Muscle of leg (tissue), 16 donors: ENCODE measurements at places on chromosomes 3 and 15. TPM values are rescaled to one million over a fixed set of nuclear protein-coding genes. Genes with fewer than 3 reads are reported as not detected.

DNA sequence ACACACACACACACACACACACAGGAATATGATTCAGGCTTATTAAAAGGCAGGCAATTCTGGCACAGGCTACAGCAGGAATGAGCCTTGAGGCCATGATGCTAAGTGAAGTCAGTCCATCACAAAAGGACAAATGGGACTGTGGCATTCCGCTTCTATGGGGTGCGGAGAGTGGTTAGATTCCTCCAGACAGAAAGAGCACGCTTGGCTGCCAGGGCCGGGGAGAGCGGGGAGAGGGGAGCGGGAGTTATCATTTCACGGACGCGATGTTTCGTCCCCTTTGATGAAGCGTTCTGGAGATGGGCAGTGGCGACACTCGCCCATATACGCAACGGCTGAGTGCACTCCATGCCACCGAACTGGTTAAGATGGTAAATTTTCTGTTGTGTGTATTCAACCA lies 58.5 kb upstream of the FAM174B start:
- H3K4me3 ChIP-seq, result peak overlapping the region; percentile 68
- no peaks in the 10 kb centered on the region for H3K36me3 ChIP-seq
- peak overlapping the region; percentile 92 for H3K27ac ChIP-seq
- DNase-seq, result peak; percentile 72
- peaks cover 8% of the 10 kb centered on the region for H3K4me1 ChIP-seq

- no peak overlapping the region for H3K4me3 ChIP-seq
- H3K27me3 ChIP-seq, result no peaks in the 10 kb centered on the region
- peaks cover 13% of the 10 kb centered on the region for H3K4me1 ChIP-seq
- peaks cover 2% of the 10 kb centered on the region for H3K36me3 ChIP-seq
- H3K27ac ChIP-seq, result no peak overlapping the region
These were observed 72.0 kb downstream of the RAD18 start for GRCh38 chr3:8891303-8891702.

- H3K4me1 ChIP-seq, result no peaks in the 10 kb centered on the region
- no peak for DNase-seq
- H3K27me3 ChIP-seq, result no peaks in the 10 kb centered on the region
- H3K36me3 ChIP-seq, result peaks cover 3% of the 10 kb centered on the region
These were observed 24.1 kb downstream of the GABPB1 start for GRCh38 chr15:50330921-50331320.

GRCh38 chr3:186839874-186840641 lies 2.5 kb upstream of the ADIPOQ start:
- no peaks in the 10 kb centered on the region for H3K4me1 ChIP-seq
- no peak overlapping the region for H3K4me3 ChIP-seq
- DNase-seq, result no peak
- peaks cover 10% of the 10 kb centered on the region for H3K27me3 ChIP-seq
- H3K27ac ChIP-seq, result no peak overlapping the region

DNA sequence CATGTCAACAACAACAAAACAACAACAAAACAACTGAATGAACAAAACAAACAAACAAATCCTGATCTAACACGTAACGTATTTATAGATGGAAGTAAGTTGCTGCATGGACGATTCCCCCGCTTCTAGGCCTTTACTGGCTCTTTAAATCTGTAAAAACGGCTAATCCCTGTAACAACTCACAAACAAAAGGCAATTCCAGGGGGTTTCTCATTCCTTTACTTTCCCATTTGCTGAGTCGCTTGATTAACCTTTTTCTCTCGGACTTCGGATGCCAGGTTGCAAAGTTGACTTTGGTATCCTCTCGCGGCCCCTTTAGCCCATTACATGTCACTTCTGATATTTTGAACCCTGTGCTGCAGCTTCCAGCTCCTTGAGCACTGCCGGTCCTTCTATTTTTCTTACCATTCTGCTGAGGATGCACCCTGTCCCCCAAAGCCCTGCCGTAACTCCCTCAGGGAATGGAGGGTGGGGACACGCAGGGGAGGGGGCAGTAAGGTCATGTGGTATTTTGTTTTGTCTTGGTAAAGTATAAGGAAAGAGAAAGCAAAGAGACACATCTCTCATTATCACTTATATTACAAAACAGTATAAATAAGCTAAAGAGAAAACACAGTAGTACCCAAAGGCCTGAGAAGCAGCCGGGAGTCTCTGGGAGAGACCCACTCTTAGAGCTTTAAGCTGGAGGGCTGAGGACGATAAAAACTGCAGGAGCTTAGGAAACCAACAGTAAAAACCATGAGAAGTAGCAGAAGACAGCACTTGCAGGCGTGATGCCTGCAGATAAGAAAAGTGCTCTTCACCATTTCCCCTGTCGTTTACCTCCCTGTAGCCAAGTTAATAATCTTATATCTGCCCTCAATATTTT lies 457.8 kb upstream of the ZNF717 start:
- no peak overlapping the region for H3K4me3 ChIP-seq
- H3K36me3 ChIP-seq, result no peaks in the 10 kb centered on the region
- no peaks in the 10 kb centered on the region for H3K27me3 ChIP-seq
- H3K4me1 ChIP-seq, result no peaks in the 10 kb centered on the region
- H3K27ac ChIP-seq, result no peak overlapping the region

- no peak overlapping the region for H3K27ac ChIP-seq
- no peak overlapping the region for H3K4me3 ChIP-seq
- no peak for DNase-seq
- H3K36me3 ChIP-seq, result no peaks in the 10 kb centered on the region
These were observed 131.2 kb upstream of the MEF2A start for GRCh38 chr15:99434506-99435112.

- no peaks in the 10 kb centered on the region for H3K27me3 ChIP-seq
- H3K4me1 ChIP-seq, result peaks cover 2% of the 10 kb centered on the region
- H3K27ac ChIP-seq, result peak overlapping the region; percentile 42
- peak; percentile 25 for DNase-seq
- no peaks in the 10 kb centered on the region for H3K36me3 ChIP-seq
These were observed 119.4 kb downstream of the GADL1 start for GRCh38 chr3:30775040-30775439.

DNA sequence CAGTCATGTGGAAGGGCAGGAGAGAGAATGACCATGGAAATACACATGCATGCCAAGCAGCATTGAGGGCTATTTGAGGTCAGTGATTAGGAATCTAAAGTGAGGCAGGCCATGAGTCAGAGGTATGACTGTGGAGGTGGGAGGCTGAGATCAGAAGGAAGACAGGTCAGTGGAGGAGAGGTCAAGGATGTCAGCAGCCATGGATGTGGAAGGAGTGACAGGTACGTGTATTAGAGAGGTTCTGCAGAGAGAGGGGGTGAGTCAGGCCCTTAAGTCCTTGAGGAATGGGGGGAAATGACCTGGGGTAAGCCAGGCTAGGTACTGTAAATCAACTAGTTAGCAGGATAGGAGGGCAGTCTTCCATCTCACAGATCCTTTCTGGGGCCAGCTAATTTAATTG lies 166.6 kb downstream of the ANO10 start:
- no peaks in the 10 kb centered on the region for H3K4me1 ChIP-seq
- H3K27me3 ChIP-seq, result no peaks in the 10 kb centered on the region
- no peaks in the 10 kb centered on the region for H3K36me3 ChIP-seq
- no peak overlapping the region for H3K27ac ChIP-seq
- no peak for DNase-seq

DNA sequence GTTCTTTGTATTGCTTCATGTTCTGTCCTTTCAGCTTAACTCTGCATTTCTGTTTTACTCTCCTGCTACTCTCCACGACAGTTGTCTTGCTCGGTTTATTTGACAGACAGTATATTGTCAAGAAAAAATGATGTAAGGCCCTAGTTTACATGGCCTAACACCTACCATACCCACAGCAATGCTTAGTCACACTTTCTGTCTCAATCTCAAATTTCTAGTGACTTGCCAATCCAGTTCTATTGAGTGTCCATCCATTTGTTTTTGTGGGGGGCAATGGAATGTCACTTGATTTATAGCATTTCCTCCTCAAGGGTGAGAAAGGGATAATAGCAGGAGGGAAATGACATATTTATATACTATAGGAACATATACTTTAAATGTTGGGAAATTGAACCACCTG lies 676.2 kb downstream of the NAALADL2 start:
- H3K36me3 ChIP-seq, result no peaks in the 10 kb centered on the region
- no peaks in the 10 kb centered on the region for H3K27me3 ChIP-seq
- no peak overlapping the region for H3K4me3 ChIP-seq
- H3K4me1 ChIP-seq, result no peaks in the 10 kb centered on the region
- H3K27ac ChIP-seq, result no peak overlapping the region
- no peak for DNase-seq

GRCh38 chr3:37511463-37511920 lies 337.1 kb upstream of the LRRFIP2 start:
- no peaks in the 10 kb centered on the region for H3K27me3 ChIP-seq
- DNase-seq, result peak; percentile 54
- H3K36me3 ChIP-seq, result peaks cover 35% of the 10 kb centered on the region
- peak overlapping the region; percentile 37 for H3K27ac ChIP-seq
- no peak overlapping the region for H3K4me3 ChIP-seq
- H3K4me1 ChIP-seq, result peaks cover 5% of the 10 kb centered on the region

DNA sequence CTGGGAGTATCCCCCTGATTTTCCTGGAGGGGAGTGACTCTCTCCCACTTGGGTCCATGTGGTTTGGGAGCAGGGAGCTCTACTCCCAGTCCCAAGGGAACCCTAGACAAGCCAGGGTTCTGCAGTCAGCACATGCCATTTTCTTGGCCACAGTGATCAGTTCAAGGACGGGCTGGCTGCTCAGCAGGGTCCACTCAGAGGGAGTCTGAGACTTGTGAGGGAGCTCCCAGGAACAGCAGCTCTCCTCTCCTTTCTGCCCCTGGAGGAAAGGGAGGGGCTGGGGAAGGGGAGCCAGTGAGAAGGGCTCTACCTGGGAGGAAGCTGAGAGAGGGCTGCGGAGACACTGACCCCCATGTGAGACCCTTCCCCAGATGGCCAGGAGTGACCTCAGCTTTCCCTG lies 29.1 kb upstream of the LMCD1 start:
- H3K27ac ChIP-seq, result no peak overlapping the region
- peaks cover 5% of the 10 kb centered on the region for H3K4me1 ChIP-seq
- no peak overlapping the region for H3K4me3 ChIP-seq
- no peaks in the 10 kb centered on the region for H3K36me3 ChIP-seq
- no peaks in the 10 kb centered on the region for H3K27me3 ChIP-seq

GRCh38 chr3:123536153-123536895 lies 48.5 kb downstream of the HACD2 start:
- H3K4me1 ChIP-seq, result no peaks in the 10 kb centered on the region
- H3K27ac ChIP-seq, result no peak overlapping the region
- H3K36me3 ChIP-seq, result no peaks in the 10 kb centered on the region
- H3K4me3 ChIP-seq, result no peak overlapping the region
- H3K27me3 ChIP-seq, result no peaks in the 10 kb centered on the region
- DNase-seq, result no peak

- no peaks in the 10 kb centered on the region for H3K27me3 ChIP-seq
- H3K27ac ChIP-seq, result peak overlapping the region; percentile 74
- peaks cover 8% of the 10 kb centered on the region for H3K4me1 ChIP-seq
- DNase-seq, result peak; percentile 99
These were observed 919.3 kb downstream of the TUSC7 start for GRCh38 chr3:117628823-117629291.

GRCh38 chr15:73437543-73438109 lies 5.3 kb upstream of the REC114 start:
- H3K4me3 ChIP-seq, result no peak overlapping the region
- no peak for DNase-seq
- H3K36me3 ChIP-seq, result no peaks in the 10 kb centered on the region
- no peaks in the 10 kb centered on the region for H3K4me1 ChIP-seq
- no peak overlapping the region for H3K27ac ChIP-seq

DNA sequence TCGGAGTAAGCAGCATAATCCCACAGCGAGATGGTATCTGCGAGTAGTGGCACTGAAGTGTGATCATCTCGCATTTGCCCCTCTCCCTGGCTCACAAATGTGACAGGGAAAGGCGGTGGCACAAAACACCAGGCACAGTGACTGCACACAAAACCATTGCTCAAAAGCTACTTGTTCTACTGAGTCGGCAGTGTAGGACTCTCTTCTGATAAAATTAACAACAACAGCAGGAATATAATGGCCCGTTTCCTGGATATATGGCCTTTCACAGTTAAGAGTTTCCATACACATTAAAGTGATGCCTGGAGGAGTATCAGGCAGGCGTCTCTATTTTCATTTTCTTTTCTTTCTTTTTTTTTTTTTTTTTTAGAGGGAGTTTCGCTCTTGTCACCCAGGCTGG lies 69.0 kb downstream of the MYO1E start:
- H3K27me3 ChIP-seq, result no peaks in the 10 kb centered on the region
- no peaks in the 10 kb centered on the region for H3K36me3 ChIP-seq
- no peak for DNase-seq
- peaks cover 12% of the 10 kb centered on the region for H3K4me1 ChIP-seq

DNA sequence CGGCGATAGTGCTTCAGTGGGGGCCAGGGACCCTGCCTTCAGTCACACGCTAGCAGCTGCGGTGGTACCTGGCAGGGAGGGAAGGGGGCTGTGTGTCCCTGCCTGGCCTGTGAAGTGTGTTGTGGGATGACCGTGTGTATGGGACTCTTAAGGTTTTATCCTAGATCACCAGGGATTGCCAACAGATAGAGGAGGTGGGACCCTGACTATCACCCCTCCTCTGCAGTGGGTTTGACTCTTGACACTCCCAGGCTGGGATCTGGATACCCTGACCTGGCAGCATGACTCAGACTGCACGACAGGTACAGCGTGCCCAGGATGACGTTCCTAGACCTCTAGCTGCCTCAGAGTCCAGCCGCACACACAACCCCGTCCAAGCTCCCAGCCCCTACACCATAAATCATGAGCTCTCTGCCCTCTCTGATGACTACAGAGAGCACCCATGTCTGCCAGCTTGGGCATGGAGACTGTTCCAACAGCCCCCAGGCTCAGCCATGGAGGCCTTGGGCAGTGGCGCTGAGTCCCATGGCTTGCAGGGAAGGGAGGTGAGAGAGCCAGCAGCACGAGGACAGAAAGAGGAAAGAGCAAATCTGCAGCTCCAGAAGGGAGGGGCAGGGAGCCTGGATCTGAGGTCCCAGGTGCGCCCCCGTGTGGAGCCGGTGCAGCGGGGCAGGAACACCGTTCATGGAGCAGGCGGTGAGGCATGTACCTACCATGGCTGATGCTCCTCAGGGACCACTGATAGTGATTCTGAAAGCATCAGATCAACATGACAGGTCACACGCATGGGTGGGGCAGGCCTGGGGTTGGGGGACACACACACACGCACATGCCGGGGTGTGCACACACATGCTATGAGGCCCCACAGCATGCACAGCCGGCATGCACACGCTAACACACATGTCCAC lies 71.0 kb downstream of the ADAMTS7 start:
- H3K27me3 ChIP-seq, result peaks cover 3% of the 10 kb centered on the region
- H3K27ac ChIP-seq, result no peak overlapping the region
- H3K4me1 ChIP-seq, result no peaks in the 10 kb centered on the region
- H3K36me3 ChIP-seq, result no peaks in the 10 kb centered on the region
- no peak overlapping the region for H3K4me3 ChIP-seq

GRCh38 chr3:111325160-111325718 lies 216.8 kb upstream of the CD96 start:
- no peak overlapping the region for H3K27ac ChIP-seq
- peaks cover 4% of the 10 kb centered on the region for H3K4me1 ChIP-seq
- no peaks in the 10 kb centered on the region for H3K36me3 ChIP-seq

- no peaks in the 10 kb centered on the region for H3K4me1 ChIP-seq
- H3K27me3 ChIP-seq, result no peaks in the 10 kb centered on the region
- DNase-seq, result no peak
- no peaks in the 10 kb centered on the region for H3K36me3 ChIP-seq
- H3K27ac ChIP-seq, result no peak overlapping the region
These were observed 48.2 kb downstream of the CRYGS start for GRCh38 chr3:186496016-186496415.

The GPR149 gene
- 0.35 TPM for total RNA-seq

The LRTM1 gene
- total RNA-seq, result 99.9 TPM

The MUC20 gene
- total RNA-seq, result 0.66 TPM

The AADAC gene
- 0.35 TPM for total RNA-seq

The CYP1A2 gene
- total RNA-seq, result not detected

The SOX14 gene
- not detected for total RNA-seq

The TRIM42 gene
- not detected for total RNA-seq

The SLC9A9 gene
- total RNA-seq, result 18.3 TPM

The ADAMTS17 gene
- total RNA-seq, result 5.9 TPM

The MME gene
- total RNA-seq, result 16.1 TPM

The SKIL gene
- total RNA-seq, result 41.6 TPM

The LNP1 gene
- total RNA-seq, result 5.9 TPM

The KBTBD8 gene
- 3.2 TPM for total RNA-seq

The FETUB gene
- 0.04 TPM for total RNA-seq

The RLBP1 gene
- not detected for total RNA-seq
